Left colon (tissue), 2 donors: ENCODE measurements at places on chromosomes 12 and 14.

DNA sequence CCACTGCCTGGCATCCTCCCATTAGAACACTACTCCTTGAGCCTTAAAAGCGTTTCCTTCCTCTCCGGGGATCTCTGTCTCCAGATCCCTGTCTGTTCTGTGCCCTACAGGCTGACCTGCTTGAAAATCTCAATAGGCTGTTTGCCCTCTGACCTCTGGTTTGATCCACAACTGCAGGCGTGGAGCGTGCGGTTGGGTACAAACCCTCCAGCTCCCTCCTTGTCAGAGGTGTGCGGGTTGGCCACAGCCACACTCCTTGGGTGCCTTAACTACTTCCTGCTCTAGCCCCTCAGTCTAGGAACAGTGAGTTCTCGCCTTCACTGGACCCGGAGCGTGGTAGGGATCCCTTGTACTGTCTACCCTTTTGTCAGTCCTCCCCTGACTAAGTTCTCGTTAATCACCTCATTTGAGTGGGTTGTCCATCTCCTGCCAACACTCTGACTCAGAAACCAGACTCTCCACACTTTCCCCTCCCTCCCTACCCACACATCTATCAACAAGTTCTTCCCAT, 33.1 kb downstream of the CMKLR1 start:
- no peak for DNase-seq

DNA sequence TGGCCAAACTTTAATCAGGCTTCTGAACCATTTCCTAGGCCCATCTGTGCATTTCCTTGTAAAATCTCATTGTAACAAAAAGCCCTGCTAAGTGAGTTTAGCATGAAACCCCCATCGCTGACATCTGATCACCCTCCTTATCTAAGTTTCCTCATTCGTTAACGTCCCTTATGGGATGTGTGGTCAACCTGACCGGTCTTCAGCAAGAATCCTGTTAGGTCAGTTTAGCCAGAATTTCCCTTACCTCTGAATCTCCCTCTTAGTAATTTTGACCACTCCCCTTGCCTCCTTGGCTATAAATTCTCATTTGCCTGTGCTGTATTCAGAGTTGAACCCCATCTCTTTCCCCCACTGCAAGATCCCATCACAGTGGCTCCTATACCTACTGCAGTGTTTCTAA, 239.3 kb downstream of the RMST start:
- DNase-seq = no peak

- DNase-seq = no peak
Observed at GRCh38 chr12:24078318-24078765, 128.9 kb upstream of the SOX5 start.

GRCh38 chr14:46368275-46368674, 283.3 kb downstream of the RPL10L start:
- DNase-seq = no peak

DNA sequence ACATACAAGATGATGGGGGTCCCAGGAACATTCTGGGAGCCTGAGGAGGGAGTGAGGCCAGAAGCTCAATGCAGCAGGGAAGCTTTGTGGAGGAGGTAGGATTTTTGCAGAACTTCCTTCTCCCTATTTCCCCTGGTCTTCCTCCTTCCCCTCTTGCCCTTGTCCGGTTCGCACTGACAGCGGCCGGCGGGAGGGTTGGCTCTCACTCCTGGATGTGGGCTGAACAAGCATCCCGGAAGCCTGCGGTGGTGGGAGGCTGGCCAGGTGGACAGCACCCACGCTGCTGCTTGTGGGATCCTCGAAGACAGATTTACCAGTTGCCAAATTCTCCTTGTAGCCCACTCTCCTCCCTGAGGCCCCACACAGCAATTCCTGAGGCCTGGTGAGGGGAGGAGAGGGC, 112.2 kb downstream of the KCNA5 start:
- no peak for DNase-seq

GRCh38 chr14:89444516-89445125, 27.6 kb upstream of the FOXN3 start:
- no peak for DNase-seq
